Fibroblast of mammary gland (primary cell): ENCODE measurements at places on chromosomes 11 and 22.
A peak's percentile ranks its signal among the peaks of the same experiment; 100 is the strongest.

- no peak for DNase-seq
These were observed 103.1 kb downstream of the PRR5L start for GRCh38 chr11:36399236-36399635.

DNA sequence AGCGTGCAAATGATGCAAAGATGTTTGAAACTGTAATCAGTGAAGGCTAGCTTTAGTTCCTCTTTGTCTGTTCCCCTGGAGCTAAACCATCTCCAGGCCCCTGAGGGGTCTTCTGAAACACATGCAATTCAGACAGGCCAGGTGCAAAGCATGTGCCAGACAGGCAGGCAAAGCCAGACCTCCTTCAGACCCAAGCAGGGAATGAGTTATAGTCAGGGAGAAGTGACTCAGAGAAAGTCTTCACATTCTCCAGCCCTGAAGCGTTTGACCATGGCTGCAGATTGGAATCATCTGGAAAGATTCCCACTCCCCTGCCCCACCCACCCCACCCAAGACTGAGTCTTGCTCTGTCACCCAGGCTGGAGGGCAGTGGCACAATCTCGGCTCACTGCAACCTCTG is 187.0 kb upstream of the ISX start:
- no peak for DNase-seq

DNA sequence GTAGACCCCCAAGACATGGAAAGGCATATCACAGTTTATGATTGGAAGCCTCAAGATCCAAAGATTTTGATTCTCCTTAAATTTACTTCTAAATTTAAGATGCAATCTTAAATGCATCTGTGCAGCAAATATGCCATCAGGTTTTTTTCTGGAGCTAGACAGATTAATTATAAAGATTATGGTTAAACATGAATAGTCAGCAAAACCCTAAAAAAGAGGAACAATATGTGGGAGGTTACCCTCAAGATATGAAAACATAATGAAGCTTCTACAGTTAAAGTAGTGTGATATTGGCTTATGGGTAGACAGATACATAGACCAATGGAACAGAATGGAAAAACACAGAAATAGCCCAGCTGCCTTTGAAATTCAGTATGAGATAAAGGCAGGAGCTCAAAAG is 31.7 kb downstream of the OR8B12 start:
- no peak for DNase-seq

GRCh38 chr11:57457643-57458023 is 2.7 kb upstream of the RTN4RL2 start:
- DNase-seq = no peak

- peak; percentile 94 for DNase-seq
These were observed 13.0 kb upstream of the EIF3D start for GRCh38 chr22:36541831-36542411.

- peak; percentile 27 for DNase-seq
These were observed 59.8 kb downstream of the CEP57 start for GRCh38 chr11:95850137-95850536.

- DNase-seq = peak; percentile 87
These were observed 874 bp downstream of the ZFTA start for GRCh38 chr11:63767565-63768236.

- DNase-seq = no peak
These were observed 121.0 kb upstream of the MPPED2 start for GRCh38 chr11:30707110-30707509.

- DNase-seq = peak; percentile 92
These were observed 85.2 kb downstream of the CCDC81 start for GRCh38 chr11:86459682-86460460.

- DNase-seq = no peak
These were observed 141.9 kb downstream of the TMEM135 start for GRCh38 chr11:87179621-87180020.

DNA sequence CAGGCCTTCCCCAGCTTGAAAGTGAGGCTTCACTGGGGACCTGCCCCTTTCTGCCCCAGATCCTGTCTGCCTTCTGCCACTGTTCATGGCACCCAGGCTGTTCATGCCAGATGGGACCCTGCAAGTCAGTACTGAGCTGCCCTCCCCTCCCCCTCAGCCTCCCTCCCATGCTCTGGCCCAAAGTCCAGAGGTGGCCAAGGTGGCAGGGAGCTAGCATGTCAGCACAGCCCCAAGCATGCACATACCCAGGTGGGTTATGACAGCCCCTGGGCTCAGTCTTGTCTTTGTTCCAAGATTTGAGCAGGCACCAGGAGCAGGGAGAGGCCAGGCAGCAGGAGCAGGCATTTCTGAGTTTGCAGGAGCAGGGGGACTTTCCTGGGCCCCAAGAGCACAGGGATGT is 44.1 kb downstream of the DDIAS start:
- no peak for DNase-seq

- DNase-seq = peak; percentile 22
These were observed 136.4 kb downstream of the NECTIN1 start for GRCh38 chr11:119592642-119593041.

- peak; percentile 21 for DNase-seq
These were observed 14.7 kb upstream of the TUB start for GRCh38 chr11:8066036-8066910.

DNA sequence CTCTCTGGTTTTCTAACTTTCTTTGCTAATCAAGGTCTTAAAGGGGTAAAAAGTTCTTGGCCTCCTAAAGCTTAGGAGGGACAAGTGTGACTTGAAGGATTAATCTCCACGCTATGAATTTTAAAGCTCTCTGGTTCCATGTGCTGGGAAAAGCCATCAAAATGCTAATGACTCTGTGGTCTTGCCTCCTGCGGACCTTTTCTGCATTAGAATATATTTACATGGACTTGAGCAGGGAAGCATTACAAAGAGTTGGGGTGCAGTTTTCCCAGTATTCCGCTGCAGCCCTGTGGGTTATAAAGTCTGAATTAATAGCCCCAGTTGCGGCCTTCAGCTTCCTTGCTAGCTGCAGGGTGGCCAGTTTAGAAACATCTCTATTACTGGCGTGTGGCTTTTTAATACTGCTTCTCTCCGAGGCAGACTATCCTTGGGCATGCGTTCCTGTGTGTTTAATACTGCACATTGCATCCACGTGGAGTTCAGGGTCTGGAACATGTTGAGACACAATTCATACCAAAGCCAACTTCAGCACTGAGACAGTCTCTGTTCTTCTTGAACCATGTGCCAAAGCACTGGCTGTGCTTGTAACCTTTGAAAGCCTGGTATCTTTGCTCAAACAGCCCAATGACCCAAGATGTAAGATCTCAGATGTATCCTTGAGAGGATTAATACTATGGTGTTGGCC is 27.3 kb downstream of the TSPAN18 start:
- no peak for DNase-seq

DNA sequence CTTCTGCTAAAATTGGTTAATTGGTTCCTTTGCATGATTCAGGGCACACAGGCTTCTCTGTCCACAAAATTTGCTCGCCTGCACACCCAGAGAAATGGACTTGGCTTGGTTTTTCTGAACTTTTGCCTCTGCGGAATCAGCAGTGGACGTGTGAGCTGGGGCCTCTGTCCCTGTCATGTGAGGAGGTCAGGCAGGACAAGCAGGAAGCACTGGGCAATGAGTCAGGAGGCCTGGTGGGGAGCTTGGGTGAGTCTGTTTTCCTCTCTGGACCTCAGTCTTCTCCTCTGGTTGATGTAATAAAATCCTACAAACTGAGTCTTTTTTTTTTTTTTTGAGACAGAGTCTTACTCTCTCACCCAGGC is 10.4 kb upstream of the CELSR1 start:
- peak; percentile 94 for DNase-seq

DNA sequence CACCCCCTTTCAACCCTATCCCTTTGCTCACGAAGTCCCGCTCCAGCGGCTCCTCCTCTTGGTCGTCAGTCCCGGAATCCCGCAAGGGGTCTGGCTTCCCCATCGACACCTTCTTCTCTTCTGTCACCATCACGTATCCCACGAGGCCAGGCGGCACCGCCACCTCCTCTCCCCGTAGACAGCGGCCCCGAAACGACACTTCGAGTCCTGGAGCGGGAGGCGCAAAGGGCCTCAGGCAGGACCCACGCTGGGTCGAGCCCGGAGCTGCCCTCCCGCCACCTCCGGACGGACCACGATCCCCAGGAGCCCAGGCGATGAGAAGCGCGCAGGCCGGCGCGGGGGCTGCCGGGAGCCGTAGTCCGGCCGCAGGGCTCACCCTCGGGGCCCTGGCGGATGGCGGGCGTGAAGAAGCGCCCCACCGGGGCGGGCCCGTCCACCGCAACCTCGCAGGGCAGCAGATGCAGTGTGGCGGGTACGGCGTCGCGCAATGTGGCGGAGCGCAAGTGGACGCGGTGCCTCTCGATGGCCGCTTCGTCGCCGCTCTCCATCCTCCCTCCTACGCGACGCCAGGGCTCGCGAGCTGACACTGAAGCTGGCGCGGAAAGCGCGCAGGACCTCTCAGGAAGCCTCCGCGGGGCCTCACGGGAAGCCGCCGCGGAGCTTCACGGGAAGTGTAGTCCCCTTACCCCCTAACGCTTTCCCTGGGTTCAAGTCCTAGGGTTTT is at the start of gene RNASEH2C:
RNASEH2C (minus strand) TSS at position 588 of the 724 bp plus-strand sequence; CDS start at position 548, 40 bp downstream.
- DNase-seq = peak; percentile 79

DNA sequence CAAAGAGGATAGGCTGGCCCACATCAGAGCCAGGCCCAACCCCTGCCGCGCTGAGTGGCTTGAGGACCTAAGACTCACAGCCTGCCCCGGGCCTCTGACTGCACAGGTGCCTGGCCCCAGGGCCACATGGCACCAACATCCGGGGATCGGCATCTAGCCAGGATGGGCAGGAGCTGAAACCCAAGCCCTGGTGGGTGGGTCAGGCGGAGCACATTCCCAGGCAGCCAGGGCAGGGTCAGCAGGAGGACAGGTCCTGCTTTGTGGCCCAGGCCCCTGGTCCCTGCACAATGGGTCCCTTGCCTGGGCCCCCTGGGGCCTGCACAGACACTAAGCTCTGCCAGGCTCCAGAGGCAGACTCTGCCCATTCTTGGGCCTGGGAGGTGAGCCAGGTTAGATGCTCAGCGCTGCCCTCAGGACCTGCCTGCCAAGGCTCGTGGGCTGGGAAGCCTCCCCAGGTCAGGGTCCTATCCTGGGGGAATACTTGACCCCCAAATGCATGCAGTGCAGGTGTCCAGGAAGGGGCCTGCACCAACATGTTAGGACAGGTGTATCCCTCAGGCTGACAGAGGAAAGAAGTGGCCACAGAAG is 33.5 kb downstream of the ARVCF start:
- DNase-seq = no peak

DNA sequence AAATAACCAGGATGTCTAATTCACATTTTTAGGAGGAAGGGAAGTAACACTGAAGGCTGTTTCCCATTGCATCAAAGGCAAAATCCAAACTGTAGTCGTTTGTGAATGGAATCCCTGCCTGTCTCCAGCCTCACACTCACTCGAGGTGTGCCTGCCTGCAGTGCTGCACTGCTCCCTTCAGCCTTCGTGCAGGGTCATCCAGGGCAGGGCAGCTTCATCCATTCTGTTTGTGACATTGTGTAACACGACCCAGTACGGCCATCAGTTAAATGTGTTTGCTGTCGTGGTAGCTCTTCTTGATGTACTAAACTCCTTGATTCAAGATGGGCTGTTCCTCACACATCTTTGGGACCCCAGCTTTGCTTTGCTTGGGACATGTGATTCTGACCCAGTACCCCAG is 34.3 kb downstream of the LDLRAD3 start:
- DNase-seq = no peak

DNA sequence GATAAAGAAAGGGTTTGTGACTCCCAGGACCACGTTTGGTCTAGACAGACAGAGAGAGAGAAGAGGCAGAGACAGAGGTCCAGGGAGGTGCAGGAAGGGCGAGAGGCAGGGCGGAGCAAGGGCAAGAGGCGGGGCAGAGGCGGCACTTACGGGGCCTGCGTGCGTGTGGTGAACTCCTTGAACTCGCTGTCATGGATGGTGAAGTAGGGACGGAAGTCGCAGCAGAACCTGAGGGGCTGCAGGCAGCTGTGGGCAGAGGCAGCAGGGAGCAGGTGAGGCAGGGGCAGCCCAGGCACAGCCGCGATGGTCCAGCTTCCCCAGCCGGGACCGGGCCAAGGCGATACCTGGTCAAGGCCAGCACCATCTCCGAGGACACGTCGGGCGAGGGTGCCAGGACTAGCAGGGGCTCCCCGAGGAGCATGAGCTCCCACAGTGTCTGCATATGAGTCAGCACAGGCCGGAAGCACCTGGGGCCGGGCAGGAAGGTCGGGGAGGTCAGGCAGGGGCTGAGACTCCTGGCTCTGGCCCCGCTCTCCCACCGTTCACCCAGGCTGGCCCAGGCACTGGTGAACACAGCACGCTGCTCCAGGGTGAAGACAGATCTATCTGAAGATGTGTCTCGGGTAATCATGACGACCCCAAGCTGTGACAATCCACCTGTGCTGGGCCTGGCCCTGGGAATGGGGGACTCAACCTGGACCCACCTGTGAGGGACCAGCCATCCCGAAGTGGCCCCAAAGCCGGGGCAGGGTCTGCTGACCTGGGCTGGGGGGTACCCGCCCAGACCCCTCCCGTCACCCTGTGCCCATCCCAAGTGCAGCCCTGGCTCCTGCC is 7.2 kb upstream of the PLXNB2 start:
- DNase-seq = no peak

DNA sequence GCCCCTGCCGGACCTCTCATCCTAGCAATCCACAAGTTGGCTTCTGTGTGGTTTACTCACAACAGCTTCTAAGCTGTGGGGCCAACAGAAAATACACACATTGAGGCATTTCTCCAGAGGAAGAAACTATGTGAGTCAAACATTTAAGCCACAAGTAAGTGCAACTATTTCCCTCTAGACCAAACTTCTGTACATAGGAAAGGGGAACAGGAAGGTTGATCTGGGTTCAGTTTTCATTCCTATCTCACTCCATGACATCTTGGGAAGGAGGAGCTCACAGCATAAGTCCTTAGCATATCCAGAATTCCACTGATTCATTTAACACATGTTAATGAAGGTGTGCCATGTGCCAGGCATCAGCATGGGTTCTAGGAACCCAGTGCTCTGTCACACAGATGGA is 72.8 kb upstream of the PICALM start:
- no peak for DNase-seq

- DNase-seq = no peak
These were observed 43.8 kb downstream of the KCNC1 start for GRCh38 chr11:17778352-17778751.

- DNase-seq = no peak
These were observed 12.5 kb downstream of the MARK2 start for GRCh38 chr11:63851364-63851763.

GRCh38 chr22:47849576-47849975 is 1087.1 kb downstream of the TBC1D22A start:
- DNase-seq = no peak

DNA sequence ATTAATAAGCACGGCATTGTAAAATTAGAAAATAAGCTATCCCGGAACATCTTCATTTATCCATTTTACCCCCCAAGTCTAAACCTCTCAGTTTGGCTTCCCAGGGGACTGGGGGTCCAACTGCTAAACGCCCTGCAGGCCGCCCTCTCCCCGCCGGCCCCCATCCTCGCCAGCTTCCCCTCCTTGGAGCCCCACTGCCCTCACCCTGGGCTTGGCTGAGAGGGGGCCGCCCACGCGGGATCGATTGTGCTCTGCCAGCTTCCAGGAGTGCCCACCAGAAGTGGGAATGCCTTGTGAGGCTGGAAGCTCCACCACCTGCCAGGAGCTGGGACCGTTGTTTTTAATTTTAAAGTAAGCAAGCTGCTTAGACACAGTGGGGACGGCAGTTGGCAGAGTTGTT is 353.5 kb downstream of the TBC1D22A start:
- no peak for DNase-seq

- DNase-seq = no peak
These were observed 2.4 kb upstream of the SYT8 start for GRCh38 chr11:1832211-1832919.

- peak; percentile 54 for DNase-seq
These were observed 9.0 kb upstream of the MALAT1 start for GRCh38 chr11:65489706-65490320.

- peak; percentile 74 for DNase-seq
These were observed 51.5 kb upstream of the RPS13 start for GRCh38 chr11:17129003-17129402.

GRCh38 chr11:31943056-31943780 is 132.1 kb upstream of the PAX6 start:
- no peak for DNase-seq
